ENCODE measurements at places on chromosomes 13 and 19.

DNA sequence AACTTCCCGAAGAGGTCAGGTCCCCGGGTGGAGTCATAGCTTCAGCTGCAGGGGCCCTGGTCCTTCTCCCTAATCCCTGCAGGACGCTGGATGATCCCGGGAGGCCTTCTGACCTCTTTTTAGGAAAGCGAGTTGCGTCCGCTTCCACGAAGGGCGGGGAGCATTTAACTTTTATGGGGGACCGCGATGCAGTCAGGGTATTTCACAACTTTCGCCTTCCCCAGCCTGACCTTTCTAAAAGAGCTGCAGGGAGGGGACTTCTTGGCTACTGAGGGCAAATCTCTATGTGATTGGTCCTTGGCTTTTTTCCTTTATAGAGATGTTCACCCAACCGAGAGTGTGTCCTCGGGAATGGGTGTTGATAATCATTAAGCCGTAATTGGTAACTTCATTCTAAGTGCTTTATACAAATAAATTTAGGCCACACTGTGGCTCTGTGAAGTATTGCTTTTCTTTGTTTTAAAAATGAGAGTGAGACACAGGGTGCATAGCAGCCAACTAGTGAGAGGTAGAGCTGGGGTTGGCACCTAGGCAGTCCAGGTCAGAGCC lies 778 bp downstream of the ZNF230 start:
- peak; percentile 47 for DNase-seq

- no peak for DNase-seq
Observed at GRCh38 chr13:112064222-112064621, 2.7 kb upstream of the SOX1 start.

DNA sequence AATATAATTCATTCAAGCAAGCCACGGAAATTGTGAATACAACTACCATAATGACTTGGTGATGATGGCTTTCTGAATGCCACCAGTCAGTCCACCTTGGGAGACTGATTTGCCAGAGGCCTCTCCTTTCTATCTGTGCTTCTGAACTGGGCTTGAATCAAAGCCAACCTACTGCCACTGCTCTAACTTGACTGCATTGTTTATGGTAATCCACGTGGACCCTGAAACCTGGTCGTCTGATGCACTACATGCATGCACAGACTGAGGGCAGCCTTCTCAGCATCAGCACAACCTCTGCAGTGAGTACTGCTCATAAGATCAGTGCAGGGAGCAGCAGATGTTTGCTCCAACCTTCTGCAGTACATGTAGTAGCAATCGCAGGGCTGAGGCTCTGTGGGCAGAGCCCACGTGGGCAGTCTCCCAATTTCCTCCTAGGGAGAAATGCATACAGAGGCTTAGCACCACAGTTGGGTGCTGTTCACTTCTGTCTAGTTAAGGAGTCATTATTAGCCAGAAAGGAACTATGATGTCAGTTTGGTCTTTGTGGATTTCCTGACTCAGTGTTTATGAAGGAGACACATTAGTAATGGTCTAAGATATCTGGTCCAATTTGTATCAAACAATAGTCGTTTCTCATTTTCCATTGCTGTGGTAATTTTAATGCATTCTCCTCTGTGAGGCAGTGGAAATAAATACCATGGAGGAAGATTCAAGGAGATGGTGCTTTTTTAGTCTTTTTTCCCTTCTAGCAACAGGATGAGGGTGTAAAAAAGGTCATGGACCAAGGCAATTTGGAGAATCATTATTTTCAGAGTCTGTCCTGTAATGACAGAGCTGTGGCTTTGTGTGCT lies 82.5 kb downstream of the AKAP11 start:
- peak; percentile 69 for DNase-seq

GRCh38 chr13:45411631-45412030 lies 6.5 kb downstream of the SLC25A30 start:
- DNase-seq: no peak

DNA sequence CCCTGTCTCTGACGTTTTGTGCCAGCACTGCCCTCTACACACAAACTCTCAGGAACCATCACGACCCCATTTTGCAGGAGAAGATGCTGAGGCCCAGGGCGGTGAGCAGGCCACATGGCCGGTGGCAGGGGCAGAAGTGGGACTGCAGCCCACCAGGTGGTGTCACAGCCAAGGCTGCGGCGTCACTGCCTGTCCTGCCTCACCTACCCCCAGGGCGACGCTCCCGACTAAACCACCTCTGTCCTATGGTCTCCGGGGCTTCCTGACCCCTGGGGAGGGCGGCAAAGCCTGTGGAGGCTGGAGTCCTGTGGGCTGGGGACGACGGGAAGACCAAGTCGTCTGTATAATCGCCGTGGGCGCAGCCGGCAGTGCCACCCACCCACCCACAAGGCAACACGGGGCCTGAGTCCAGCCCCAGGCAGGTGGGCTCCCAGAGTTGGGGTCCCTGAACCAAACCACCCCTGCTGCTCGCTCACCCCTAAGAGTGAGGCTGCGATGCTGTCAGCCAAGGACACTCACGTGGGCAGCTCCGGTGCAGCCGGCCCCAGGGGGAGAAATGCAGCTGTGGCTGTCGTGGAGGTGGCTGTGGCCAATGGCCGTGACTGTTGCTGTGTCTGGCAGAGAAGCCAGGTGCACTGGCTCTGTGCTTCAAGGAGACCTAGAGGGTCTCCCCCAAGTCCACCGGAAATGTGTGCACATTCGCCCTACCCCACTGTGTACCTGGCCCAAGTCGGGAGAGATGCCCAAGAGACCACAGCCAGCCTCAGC lies 29.7 kb downstream of the RASA3 start:
- no peak for DNase-seq

DNA sequence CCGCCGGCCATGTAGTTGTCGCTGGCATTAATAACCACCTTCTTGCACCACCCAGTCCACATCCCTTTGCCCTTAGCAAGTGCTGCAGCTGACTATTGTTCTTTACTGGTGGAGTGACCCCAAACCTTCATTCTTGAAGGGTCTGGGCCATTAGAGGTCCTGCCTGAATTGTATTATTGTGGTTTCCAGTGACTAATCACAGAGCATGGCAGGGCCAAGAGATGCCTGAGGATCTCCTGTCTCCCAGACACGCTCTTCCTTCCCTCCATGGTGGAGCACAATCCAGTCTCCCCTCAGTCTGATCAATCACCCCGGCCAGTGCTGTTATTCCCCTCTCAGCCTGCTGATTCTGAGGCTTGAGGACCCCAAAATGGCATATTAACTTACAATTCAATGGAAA lies 39.0 kb downstream of the C1QTNF9 start:
- no peak for DNase-seq

- no peak for DNase-seq
Observed at GRCh38 chr13:98974053-98974452, 3.8 kb downstream of the DOCK9 start.

DNA sequence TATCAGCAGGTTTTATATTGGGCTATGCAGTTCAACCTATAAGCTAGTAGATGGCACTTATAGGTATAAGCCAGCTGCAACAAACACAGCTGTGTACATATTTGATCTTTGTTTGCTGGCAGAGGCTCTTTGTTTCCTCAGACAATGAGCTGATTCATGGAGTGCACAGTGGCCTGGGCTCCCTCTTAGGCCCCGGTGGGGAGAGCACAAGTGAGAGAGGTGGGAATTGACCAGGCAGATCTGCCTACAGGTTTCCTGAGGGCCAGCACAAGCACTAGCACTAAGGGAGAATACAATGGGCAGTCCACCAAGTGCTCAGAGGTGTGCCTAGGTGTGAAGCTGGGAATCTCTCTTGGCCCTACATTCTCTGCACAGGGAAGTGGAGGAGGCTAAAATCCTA lies 1390.7 kb downstream of the SLITRK5 start:
- no peak for DNase-seq

DNA sequence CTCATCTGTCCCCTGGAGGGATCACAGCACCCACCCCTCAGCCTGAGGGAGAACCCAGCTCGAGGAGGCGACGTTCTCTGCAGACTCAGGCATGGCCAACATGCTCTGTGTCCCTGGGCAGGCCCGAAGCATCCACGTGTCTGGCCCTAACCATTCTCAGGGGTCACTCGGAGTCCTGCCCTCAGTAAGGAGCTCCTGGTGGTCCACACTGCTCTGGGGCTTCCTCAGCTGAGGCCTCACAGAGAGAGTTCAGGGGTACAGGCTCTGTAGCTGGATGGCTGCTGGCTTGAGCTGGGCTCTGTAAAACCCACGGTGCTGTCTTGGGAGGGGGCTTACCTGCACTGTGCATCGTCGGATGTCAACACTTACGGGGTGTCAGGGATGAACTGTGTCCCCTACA lies 4.4 kb upstream of the SIGLEC8 start:
- no peak for DNase-seq

Measured in CD4-positive, CD25-positive, alpha-beta regulatory T cell (primary cell).